GM19239 (cell line): ENCODE measurements at places on chromosomes 3 and 15.

GRCh38 chr3:55194376-55194775 lies 266.5 kb upstream of the LRTM1 start:
- no peak for DNase-seq

DNA sequence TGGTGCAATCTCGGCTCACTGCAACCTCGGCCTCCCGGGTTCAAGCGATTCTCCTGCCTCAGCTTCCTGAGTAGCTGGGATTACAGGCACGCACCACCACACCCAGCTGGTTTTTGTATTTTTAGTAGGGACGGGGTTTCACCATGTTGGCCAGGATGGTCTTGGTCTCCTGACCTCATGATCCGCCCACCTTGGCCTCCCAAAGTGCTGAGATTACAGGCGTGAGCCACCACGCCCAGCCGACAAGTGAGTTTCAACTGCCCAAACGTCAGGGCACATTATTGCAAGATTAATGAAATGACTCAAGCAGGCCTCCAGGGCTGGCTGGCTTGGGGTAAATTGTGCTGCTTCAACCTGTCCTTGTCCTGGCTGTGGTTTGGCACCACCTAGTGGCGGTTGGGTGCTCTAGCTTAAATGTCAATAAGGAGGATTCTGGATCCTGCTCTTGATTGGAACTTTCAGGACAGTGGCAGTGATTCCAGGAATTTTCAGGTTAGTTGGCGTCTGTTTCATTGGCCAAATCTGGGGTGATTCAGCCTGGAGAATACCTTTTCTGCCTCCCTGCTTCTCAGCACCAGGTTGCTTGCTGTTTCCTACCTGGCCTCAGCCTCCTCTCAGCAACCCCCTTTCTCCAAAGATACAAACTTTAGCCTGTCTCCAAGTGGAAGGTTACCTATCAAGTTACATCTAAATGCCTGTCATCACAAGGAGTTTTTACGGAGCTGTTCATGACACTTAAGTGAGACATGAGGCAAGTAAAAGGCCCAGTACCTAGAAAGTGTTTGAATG lies 32.4 kb upstream of the SACM1L start:
- DNase-seq, result peak; percentile 68

DNA sequence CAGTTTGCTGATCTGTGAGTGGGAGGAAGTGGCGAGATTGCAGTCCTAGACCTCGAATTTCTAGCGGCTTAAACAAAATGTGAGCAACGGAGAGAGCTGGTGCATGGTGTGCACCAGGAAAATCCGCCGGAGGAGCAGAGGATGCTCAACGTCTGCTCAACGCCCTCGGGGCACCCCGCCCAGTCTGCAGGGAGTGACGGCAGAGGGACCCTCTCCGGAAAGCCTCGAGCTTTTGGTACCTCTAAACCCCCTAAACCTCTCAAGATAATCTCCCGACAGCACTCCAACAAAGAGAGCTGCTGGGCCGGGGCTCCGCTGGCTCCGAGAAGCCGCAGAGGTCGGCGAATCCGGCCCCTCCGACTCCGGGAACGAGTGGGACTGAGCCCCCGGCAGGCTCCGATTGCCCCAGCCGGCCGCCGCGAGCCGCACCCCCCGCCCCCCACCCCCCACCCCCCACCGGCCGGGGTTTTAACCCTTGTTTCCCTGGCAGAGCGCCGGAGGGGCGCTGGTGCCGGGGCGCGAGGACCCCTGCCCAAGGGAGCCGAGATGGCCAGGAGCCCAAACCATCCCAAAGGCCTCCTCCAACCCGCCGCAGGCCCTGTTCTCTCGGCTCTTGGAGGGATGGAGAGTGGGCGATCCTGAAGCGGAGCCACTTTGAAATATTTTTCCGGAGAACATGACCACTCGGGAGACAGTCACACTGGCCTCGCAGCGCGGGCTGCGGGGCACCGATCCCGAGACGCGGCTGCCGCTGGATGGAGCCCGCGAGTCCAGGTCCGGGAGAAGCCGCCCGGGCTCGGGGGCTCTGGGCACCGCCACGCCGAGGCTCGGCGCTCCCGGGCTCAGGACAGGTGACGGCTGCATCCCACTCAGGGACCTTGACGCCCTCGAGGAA lies 1.5 kb downstream of the MEGF11 start:
- DNase-seq, result peak; percentile 65

- DNase-seq, result no peak
These were observed 27.4 kb downstream of the CALML4 start for GRCh38 chr15:68177742-68178141.

GRCh38 chr15:39588531-39589192 lies 7.8 kb downstream of the THBS1 start:
- DNase-seq, result no peak
